ENCODE measurements at places on chromosomes 7 and 10.

GRCh38 chr7:117759950-117760640 lies 113.1 kb downstream of the CTTNBP2 start:
- no peak for DNase-seq

- peak; percentile 12 for DNase-seq
Measured at GRCh38 chr7:111045449-111045848, 45.5 kb upstream of the LRRN3 start.

- DNase-seq = no peak
Measured at GRCh38 chr7:45627691-45628456, 53.7 kb downstream of the ADCY1 start.

DNA sequence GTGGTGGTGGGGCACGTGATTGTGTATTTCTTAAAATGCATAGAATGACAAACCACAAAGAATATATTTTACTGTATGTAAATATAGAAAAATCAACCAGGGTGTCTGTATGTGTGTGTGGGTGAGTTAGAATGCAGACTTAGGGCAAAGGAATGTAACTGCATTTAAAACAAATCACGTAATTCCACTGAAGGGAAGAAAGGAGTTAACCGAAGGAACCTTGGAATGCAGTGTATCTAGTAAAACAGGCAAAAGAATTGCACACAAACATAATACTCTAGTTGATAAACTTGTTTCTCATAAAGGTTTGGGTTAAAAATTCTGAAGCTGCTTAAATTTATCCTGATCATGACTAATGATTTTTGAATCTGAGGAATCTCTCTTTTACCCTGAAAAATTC lies 134.9 kb downstream of the ADRA2A start:
- DNase-seq = no peak

DNA sequence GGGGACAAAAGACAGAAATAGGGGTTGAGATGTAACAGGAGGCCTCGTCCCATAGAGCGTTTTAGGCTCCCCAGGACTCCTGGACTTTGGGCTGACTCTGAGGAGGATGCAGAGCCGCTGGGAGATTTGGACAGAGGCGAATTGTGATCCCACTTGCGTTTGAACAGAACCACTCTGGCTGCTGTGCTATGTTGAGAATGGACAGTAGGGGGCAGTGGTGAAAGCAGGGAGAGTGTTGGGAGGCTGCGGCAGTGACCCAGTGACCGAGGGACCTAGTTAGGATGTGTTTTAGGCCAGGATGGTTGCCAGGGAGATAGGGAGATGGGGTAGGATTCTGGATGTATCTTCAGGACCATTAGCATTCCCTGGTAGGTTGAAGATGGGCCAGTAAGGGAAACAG lies 271.6 kb downstream of the CCDC3 start:
- DNase-seq = no peak

DNA sequence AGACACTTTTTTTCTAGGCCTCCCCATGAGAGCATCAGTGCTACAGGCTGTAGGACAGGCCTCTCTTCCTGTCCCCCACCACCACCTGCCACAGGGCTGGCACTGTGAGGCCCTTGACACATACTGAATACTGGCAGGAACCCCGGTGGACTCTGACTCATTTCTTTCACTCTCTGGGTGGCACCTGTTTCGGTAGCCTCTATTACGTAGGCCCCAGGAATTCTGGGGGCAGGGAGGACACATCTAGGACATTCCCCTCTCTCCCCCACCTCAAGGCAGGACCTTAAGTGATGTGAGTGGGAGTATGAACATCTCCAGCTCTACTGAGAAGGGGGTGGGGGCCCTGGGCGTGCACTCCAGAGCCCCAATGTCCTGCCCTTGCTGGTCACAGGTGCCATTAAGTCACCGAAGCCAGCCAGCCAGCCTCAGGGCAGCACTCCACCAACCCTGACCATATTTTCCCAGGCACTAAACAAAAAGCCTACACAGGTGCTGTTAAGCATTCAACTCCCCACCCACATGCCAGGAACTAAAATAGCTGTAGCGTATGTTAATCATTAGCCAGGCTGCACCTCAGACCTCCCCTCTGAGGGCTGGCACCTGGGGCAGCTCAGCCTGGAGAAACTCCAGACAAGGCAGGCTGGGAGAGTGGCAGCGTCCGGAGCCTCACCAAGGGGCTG lies 8.9 kb downstream of the ANXA11 start:
- DNase-seq = no peak

GRCh38 chr7:100087055-100087750 lies 1.6 kb upstream of the COPS6 start:
- peak; percentile 60 for DNase-seq

- DNase-seq = no peak
Measured at GRCh38 chr7:135980012-135980551, 2.9 kb upstream of the MTPN start.

GRCh38 chr7:133784486-133785001 lies 342.6 kb upstream of the LRGUK start:
- DNase-seq = no peak

DNA sequence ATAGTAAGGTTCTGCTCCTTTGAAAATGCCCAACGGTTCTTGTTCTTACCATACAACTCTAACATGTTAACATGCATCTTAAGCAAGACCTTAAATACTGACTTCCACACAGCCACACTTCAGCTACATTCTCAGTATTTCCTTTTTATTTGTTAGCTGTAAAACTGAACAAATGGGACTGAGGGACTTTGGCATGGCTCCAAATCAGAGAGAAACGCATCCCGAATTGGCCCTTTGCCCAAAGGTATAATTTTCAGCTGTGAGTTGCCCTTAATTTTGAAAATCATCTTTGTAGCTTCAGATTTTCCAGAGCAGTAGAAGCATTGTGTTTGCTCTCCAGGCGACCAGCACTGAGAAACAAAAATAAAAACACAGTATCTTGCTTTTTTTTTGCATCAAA lies 56.4 kb downstream of the NEUROD6 start:
- no peak for DNase-seq

Data from fibroblast of the conjunctiva (primary cell).